CD4-positive, alpha-beta T cell treated with Interleukin-6 at 100 ng/mL for 8 hours (primary cell): ENCODE measurements at places on chromosomes 13 and 19.

DNA sequence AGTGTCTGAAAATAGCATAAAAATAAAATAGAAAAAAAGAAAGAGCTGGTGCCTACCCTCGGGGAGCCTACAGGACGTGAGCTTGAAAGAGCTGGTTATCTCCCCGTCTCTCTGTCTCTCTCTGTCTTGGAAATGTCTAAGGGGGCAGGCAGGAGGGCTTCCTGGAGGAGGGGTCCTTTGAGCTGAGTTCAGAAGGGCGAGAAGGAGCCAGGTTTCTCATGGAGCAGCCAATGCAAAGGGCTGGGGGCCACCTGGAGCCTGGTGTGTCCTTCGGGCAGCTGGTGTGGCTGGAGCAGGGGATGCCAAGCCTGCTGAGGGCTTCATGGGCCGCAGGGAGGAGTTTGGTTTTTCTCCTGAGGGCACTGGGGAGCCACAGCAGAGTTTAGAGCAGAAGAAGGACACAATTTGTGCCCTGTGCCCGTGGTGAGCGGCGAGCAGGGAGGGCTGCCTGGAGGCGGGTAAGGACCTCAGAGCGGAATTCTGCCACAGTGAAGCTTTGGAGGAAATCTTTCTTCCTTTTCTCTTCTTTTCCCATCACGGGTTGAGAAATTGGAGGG, 38.7 kb downstream of the EFNA2 start:
- no peak for DNase-seq

DNA sequence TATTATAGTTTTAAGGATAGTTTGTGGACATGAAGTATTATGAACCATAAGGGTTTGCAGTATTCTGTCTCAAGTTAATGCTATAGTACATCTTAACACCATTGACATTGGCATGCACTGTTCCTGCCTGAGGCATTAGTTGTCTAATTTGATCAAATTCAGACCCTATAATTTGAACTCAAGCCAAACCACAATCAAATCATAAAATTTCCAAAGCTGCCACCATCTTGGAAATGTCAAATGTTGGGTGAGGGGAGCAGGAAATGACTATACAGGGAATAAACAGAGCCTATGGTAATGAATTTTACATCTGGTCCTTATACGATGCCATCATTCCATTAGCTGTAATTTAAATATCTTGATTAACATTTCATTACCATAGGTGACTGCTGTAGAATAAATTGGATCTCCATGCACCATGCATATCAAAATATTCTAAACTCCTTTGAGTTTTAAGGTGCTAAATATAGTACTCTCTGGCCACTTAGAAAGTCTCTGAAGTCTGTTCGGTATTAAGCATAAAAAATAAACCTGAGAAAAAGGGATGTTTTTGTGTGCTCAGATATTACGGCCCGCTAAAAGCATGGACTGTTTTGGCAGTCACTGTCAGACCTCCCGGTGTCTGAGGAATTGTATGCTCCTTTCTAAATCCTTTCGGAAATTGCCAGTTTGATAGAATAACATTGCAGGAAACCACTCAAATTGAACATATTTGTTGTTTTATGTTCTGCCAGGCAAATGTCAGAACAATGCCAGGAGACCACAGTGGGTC, 257.7 kb downstream of the SPRY2 start:
- no peak for DNase-seq

- DNase-seq, result no peak
Measured at GRCh38 chr13:39281539-39282150, 243.4 kb downstream of the NHLRC3 start.

DNA sequence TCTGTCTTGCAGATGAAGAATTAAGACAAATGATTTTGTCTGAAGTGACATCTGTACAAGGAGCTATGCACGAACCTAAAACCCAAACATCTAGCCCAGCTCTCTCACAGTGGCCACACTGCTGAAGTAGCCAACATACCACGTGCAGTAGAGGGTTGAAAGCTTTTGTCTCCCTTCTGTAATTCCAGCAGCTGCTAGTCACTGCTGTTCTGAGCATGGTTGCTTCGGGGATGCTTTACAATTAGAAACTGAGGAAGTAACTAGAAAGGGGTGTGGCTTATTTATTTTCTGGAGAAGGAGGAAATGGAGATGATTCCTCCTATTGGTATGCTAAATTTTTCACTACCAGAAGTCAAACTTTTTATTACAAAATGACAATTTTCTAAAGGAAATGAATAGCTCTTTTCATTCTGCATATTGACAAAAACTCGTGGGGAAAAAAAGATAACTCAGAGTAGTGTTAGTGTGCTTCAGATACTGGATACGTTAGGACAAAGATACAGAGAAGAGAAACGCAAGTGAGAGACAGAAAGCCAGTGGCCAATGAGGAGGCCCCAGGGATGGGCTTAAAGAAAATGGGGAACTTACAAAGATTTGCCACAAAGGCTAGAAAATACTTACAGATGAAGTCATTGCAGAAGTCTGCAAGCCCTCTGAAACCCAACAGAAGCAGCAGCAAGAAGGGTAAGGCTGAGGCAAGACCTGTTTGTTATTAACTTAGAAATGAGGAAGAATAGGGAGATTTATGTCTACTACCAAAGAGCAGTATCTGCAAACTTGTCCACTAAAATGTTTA, 192.7 kb upstream of the MIR17HG start:
- DNase-seq, result no peak

GRCh38 chr13:112941349-112941748, 27.7 kb upstream of the MCF2L start:
- DNase-seq, result no peak

DNA sequence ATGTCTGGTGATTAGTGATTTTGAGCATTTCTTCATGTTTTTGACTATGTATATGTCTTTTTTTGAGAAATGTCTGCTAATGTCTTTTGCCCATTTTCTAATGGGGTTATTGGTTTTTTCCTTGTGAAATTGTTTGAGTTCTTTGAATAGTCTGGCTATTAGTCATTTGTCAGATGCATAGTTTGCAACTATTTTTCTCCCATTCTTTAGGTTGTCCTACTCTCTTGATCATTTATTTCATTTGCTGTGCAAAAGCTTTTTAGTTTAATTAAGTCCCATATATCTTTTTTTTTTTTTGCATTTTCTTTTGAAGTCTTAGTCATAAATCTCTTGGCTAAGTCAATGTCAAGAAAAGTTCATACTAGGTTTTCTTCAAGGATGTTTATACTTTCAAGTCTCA, 449.8 kb downstream of the DACH1 start:
- no peak for DNase-seq

DNA sequence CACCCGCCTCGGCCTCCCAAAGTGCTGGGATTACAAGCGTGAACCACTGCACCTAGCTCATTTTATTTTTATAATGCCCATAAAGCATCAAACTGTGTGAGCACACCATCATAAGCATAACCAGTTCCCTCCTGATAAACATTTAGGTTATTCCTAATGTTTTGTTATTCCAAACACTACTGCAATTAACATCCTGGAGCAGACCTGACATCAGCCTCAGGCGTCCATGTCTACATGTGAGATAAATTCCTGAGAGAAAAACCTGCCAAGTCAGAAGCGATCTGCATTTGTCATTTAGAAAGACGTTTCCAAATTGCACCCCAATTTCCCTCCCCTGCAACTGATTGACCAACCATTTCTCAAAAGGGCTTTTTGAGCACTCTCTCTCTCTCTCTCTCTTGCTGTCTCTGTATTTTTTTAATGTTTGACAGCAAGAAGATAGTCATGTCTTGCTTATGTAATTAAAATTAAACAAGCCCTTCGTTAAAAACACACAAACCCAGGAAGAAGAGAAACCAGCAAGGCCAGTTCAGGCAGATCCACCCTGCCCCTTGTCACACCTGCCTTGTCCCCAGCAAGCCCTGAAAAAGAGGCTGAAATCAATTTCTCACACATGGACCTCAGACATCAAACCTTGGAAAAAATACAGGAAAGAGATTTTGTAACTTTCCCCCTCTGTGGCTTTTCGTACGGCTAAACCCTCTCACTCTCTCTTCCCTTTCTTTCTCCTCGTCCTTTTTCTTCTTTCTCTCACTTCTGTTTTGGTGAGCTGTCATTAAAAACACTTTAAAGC, 9.9 kb downstream of the LYPD3 start:
- DNase-seq, result no peak

GRCh38 chr19:19385896-19386869, 19.3 kb upstream of the GATAD2A start:
- peak; percentile 53 for DNase-seq

DNA sequence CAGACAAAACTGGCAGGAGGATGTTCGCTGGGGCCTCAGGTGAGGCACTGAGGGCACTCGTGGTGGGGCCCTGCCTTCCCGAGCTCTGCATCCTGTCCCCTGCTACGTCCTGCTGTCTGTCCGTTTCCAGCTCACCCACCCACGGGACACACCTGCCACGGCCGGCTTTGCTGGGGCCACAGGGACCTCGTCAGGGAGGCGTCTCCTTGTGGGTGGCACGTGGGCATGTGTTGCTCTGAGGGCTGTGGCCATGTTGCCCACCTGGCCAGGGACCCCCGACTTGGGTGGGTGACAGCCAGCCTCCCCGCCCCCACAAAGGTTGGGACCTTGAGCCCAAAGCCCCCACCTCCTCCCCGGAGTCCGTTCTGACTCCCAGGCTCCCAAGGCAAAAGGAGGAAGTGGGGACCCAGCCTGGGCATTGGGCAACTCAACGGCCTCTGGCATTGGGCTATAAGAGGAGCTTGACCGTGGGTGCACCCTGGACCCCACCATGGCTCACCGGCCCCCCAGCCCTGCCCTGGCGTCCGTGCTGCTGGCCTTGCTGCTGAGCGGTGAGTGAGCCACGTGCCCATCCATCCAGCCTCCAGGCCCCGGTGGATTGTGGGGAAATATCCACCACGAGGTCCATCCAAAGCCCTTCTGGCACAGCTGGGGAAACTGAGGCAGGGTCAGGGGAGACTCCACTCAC, at the start of gene PRTN3:
Gene PRTN3, plus strand, starts transcription at position 481 of the 688 bp plus-strand sequence. Its CDS starts 10 bp downstream, at position 491.
- no peak for DNase-seq

DNA sequence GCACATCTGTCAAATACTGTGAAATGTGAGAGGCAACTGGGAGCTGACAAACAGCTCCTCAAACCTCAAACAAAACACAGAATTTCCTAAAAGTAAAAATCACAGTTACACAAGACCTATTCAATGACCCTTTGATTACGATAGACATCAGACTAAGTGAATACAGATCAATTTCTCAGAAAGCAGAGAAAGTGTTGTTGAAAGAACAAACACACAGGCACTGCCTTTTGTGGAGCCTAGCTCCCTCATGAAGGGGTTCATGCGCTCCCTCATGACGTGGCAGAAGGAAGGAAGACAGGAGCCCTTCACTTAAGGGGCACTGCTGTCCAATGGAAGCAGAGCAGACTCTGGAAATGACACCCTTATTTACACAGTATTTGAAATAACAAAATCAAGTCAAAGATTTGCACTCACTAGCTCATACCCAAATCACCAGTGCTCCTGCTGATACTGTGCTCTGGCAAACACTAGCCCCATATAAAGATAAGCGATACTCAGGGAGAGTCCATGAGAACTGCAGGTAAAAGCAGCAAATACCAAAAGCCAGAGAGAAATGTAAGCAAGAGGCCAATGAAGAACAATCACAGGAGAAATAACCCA, 144.9 kb downstream of the KLF12 start:
- no peak for DNase-seq

- no peak for DNase-seq
Measured at GRCh38 chr19:41877916-41878905, 1.1 kb downstream of the CD79A start.

GRCh38 chr19:5205381-5205780, 135.2 kb downstream of the PTPRS start:
- no peak for DNase-seq

DNA sequence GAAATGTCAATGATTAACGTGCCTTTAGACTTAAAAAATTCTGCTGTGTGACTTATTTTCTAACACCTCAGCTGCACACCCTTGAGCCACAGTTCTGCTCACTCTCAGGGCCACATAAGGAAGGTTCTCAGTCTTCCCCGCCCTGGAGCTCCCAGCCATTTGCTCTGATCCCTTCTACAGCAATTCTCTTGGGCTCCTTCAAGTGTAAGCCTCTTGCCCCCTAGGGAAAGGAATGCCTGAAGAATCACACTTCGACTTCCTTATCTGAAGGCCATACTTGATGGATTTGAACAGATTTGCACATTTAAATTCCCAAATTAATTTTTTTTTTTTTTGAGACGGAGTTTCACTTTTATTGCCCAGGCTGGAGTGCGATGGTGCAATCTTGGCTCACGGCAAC, 44.2 kb downstream of the RASA3 start:
- no peak for DNase-seq

DNA sequence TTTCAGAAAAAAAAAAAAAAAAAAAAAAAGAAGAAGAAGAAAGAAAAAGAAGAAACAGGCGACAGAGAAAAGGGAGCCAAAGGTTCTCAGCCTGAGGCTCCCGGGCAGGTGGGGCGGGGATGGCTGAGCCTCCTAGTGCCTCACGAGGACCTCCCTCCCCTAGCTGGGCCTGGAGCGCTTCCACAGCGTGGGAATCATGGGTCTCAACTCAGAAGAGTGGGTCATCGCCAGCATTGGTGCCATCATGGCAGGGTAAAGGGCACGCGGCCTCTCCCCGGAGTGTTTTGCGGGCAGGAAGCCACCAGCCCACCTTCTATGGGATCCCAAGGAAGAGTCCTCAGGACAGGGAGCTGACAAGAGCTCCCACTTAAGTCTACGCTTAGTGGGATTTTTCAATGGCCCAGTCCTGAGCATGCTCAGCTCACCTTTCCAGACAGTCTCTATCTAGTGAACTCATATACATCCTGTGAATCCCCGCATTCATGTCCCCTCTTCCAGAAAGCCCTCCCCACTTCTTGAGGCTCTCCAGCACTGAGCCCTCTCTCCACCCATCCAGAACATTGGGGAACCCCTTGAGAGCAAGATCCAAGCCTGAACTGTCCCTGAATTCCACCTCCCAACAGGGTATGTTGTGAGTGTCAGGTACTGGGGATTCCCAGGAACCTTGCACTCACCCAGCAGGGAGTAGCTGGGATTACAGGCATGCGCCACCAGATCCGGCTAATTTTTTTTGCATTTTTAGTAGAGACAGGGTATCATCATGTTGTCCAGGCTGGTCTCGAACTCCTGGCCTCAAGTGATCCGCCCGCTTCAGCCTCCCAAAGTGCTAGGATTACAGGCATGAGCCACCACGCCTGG, 69.6 kb downstream of the ACSBG2 start:
- DNase-seq, result no peak

- no peak for DNase-seq
Measured at GRCh38 chr13:51714663-51715168, 89.2 kb downstream of the DHRS12 start.

- no peak for DNase-seq
Measured at GRCh38 chr13:104597546-104598180, 1531.4 kb upstream of the SLC10A2 start.

GRCh38 chr13:33213797-33214196, 71.8 kb downstream of the STARD13 start:
- DNase-seq, result no peak
